ENCODE measurements at places on chromosomes 12 and 14.

DNA sequence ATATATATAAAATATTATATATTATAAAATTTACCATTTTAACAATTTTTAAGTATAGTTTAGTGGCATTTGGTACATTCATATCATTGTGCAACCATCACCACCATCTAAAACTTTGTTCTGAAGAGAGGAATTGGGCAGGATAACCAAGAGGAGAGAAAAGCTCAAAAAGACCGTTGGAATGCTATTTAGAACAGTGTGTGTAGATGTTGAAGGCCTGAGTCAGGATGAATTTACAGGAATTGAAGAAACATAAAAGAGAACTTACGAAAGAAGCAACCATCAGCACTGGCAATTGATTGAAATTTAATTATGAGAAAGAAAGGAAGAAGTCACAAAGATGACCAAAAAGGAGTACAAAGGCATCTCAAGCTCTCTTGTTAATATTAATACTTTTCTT is 196.9 kb upstream of the PWP1 start:
- DNase-seq: no peak

GRCh38 chr12:28622406-28622805 is 432.1 kb downstream of the CCDC91 start:
- DNase-seq: no peak

DNA sequence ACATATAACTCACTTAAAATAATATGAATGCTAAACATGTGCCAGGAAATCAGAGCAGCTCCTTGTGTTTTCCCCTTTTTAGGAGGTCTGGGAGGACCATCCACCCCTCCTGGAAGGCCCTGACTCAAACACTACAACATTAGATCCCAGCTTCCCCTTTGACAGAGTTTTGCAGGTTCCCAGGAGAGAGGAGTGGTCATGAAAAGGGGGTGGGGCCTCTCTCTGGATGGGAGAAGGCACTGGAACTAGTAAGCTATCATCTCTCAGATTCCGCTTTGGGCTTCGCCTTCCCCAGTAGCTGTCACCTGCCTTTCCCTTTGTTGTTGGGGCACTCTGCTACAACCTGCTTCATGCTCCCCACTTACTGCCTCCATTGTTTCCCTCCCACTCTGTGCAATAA is 149.2 kb downstream of the ZFP36L1 start:
- no peak for DNase-seq

- no peak for DNase-seq
Observed at GRCh38 chr14:50360093-50360492, 36.6 kb downstream of the CDKL1 start.

- no peak for DNase-seq
Observed at GRCh38 chr14:38211255-38211735, 3.6 kb downstream of the SSTR1 start.
